ENCODE measurements at places on chromosomes 2 and 18. TPM values are rescaled to one million over a fixed set of nuclear protein-coding genes. Genes with fewer than 3 reads are reported as not detected.
A peak's percentile ranks its signal among the peaks of the same experiment; 100 is the strongest.

GRCh38 chr2:212913640-212914306, 237.6 kb downstream of the IKZF2 start:
- no peak for DNase-seq

GRCh38 chr2:197932374-197932773, 128.0 kb downstream of the PLCL1 start:
- no peak for DNase-seq

DNA sequence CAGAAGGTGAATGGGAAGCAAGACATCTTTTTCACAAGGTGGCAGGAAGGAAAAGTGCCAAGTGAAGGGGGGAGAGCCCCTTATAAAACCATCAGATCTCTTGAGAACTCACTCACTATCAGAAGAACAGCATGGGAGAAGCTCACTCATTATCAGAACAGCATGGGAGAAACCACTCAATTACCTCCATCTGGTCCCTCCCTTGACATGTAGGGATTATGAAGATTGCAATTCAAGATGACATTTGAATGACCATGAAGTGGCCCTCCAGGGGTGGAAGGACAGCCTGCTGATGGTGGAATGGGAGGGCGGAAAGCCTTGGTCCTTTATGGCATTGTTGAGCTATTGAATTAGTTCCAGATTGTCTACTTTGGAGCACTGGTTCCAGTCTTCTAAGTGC, 413.0 kb upstream of the MEX3C start:
- no peak for DNase-seq

GRCh38 chr2:147500229-147500628, 344.6 kb upstream of the ACVR2A start:
- no peak for DNase-seq

- no peak for DNase-seq
Measured at GRCh38 chr2:235131334-235132305, 179.8 kb downstream of the SH3BP4 start.

- DNase-seq = no peak
Measured at GRCh38 chr2:235917506-235917905, 250.7 kb downstream of the GBX2 start.

GRCh38 chr2:37026050-37026449, 58.1 kb downstream of the HEATR5B start:
- no peak for DNase-seq

- DNase-seq = no peak
Measured at GRCh38 chr2:193818801-193819499, 1624.2 kb upstream of the TMEFF2 start.

DNA sequence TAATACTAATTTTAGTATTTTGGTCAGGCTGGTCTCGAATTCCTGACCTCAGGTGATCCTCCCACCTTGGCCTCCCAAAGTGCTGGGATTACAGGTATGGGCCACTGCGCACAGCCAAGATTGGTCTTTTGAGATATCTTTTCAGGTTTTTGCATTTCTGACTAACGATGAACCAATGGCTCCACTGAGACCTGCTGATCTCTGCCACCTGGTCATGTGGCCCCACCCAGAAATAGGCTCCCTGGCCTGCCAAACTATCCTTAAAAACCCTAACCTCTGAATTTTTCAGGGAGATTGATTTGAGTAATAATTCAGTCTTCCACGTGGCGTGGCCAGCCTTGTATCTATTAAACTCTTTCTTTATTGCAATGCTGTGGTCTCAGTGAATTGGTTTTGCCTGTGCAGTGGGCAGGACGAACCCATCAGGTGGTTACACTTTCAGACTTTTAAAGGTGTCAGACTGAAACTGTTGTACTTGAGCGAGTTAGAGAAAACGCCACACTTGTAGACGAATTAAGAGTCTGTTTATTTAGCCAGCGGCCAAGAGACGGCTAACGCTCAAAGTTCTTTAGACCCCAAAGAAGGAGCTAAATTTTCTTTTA, 85.8 kb upstream of the MSH6 start:
- peak; percentile 55 for DNase-seq

DNA sequence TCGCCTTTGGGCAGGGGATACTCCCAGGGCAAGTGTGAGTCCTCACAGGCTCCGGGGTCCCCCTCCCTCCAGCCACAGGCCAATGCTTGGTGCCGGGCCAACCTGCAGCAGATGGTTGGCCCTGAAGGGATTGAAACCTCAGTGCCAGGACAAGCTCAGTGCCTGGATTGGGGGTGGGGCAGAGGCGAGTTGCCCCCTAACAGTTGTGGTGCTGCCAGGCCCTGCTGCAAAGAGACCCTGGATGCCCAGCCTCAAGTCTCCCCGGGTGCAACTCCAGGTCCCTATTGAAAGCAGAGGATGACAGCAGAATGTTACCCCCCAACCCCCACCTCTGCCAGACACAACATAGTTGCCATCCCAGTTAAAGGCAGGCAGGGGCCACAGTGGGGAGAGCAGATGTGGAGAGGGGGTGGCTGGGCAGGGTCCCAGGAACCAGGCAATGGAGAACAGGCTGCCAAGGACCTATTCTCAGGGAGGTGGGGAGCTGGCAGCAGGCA, 9.5 kb upstream of the RNF103 start:
- no peak for DNase-seq

DNA sequence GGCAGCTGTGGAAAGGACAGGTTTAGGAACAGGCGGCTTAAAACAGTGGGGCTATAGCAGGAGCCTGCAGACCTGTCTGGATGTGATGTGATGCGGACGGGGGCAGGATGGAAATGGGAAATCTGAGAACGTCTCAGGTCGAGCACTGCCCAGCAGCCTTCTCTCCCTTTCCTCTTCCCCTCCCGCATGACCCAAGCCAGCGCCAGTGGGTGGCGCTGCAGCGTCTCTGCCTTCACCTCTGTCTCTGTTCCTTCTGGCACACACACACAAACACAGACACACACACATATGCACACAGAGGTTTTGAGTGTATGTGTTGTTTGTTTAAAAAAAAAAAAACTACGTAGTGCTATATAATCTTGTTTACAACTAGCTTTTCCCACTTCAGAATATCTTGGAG, 82.0 kb upstream of the SLC66A3 start:
- no peak for DNase-seq

GRCh38 chr2:171432969-171433762, 624 bp downstream of the METTL8 start:
- DNase-seq = peak; percentile 62

DNA sequence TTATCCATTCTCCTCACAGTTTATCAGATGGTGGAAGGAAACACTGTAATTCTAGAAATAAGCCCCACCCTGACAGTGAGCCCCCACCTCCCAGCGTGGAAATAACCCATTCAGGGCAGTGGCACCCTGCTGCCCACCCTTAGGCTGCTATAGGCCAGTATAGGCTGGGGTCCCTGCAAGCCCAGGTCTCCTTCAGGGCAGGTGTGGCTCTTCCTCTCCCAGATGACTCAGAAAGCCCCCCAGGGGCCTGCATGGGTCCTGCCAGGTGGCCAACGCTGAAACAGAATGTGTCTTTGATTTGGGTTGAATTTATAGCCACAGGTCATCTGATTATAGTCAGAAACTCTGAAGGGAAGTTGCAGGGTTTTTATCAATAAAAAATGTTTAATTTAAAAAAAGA, 136.4 kb downstream of the SH3RF3 start:
- no peak for DNase-seq

DNA sequence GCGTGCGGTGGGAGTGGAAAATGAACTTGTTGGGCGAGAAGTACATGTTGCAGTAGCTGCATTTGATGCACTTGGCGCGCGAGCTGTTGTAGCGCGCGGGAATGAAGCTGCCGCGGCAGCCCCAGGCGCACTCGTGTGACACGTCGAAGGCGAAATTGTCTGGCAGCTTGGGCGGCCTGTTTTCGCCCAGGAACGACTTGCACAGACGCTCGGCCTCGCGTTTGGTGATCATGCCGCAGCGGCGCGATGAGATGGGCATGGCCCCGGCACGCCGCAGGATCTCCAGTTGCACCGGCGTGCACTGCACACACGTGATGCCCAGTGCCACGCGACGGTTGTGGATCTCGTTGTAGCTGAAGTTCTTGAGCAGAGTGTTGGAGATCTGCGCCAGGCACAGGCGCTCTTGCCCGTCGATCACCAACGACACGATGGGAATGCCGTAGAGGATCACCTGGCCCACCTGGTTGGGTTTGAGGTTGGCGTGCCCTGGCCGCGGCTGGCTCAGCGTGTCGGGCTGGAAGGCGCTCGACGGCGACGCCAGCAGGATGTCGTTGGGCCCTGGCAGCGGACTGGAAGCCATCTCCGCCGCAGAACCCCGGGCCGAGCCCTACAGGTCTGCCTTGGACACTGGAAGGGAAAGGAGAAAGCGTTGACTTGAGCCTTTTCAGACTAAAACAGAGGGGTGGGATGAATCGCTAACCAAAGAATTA, 2.7 kb downstream of the SKOR2 start:
- peak; percentile 18 for DNase-seq

DNA sequence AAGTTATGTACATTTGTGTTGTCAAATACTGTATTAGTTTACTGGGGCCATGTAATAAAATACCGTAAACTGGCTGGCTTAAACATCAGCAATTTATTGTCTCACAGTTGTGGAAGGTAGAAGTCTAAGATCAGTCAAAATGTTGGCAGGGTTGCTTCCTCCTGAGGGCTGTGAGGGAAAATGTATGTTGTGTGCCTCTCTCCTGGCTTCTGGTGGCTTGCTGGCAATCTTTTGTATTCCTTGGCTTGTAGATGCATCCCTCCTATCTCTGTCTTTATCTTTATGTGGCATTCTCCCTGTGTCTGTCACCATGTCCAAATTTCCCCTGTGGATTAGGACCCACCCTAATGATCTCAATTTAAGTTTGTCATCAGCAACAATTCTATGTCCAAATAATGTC, 37.0 kb upstream of the SLC30A6 start:
- no peak for DNase-seq

DNA sequence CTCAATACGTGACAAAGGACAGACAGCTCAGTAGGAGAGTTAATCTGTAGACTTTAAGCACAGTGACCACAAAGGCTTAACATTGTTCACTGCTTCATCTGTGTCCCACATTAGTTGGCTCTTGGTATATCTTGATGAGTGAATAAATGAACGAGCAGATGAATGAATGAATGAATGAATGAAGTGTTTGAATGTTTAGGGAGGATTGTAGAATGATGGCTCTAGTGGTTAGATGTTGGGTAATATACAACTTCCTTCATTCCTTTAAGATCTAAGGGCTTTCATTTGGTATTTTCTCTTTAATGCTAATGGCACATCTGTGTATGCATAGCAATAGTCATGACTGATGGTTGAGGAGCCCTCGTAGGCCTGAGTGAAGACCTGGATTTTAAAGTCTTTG, 40.5 kb downstream of the ZNF407 start:
- no peak for DNase-seq

GRCh38 chr2:68698567-68699377, 35.8 kb upstream of the ARHGAP25 start:
- DNase-seq = no peak

GRCh38 chr18:68969027-68969426, 171.1 kb downstream of the CCDC102B start:
- DNase-seq = no peak

GRCh38 chr2:144935736-144936135, 415.8 kb upstream of the ZEB2 start:
- DNase-seq = no peak

- DNase-seq = no peak
Measured at GRCh38 chr2:148794558-148794957, 80.5 kb upstream of the KIF5C start.

DNA sequence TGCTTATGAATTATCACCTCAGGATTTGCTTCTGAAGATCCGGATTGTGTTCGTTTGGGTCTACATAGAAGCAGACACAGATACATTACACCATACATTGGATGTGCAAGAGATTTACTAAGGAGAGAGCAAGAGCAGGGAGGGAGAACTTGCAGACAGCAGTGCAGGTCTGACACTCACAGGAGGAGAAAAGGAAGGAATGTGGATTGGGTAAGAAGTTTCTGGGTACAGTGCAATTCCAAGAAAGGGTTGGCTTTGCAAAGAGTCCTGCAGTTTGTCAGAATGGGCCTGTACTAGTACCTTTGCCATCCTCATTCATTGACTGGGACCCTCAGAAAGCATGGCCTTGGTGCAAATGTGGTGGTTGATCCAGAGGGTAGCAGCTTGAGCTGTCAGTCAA, 4.8 kb upstream of the THOC1 start:
- DNase-seq = no peak

GRCh38 chr2:223075301-223076270, 23.6 kb downstream of the KCNE4 start:
- DNase-seq = no peak

DNA sequence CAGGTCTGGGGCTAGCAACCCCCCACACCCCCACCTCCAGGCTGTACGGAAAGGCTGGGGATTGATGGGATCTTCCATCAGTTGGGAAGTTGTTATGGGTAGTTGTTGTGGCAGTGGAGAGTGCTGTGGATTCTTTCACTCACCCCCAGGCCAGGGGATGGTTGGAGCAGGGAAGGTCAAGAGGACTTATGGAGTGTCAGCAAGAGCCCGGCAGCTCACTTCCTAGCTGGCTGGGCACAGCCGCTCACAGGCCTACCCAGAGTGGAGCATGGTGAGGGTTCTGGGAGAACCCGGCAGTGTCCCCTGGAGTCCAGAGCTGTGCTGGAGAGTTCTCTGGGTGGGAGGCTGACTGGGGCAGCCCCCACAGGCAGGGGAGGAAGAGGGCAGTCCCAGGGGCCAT, 122.2 kb downstream of the MSH2 start:
- no peak for DNase-seq

DNA sequence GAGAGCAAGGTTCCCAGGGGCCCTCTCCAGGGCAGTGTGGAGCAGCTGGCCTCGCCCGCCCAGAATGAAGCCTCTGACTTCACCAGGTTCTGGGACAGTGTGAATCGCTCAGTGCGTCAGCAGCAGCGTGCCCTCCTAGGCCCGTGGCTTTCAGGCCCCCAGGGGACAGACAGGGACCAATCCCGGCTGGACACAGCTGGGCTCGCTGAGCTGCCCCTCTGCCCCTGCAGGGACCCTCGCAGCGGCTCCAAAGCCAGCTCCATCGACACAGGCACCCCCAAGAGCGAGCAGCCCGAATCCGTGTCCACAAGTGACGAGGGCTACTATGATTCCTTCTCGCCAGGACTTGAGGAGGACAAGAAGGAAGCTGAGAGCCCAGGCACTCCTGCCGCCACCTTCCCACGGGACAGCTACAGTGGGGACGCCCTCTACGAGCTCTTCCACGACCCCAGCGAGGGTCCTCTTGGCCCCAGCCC, 7.6 kb downstream of the AMER3 start:
- no peak for DNase-seq

The TSPYL6 gene
- not detected for total RNA-seq

The CNDP1 gene
- 0.57 TPM for total RNA-seq

The LPIN2 gene
- 31.0 TPM for total RNA-seq

The RNF152 gene
- 0.49 TPM for total RNA-seq

The C2orf81 gene
- 8.6 TPM for total RNA-seq

The TEX44 gene
- not detected for total RNA-seq

The ANTXR1 gene
- total RNA-seq = not detected

The EFHD1 gene
- total RNA-seq = not detected

The ATG4B gene
- 145 TPM for total RNA-seq

The SPC25 gene
- total RNA-seq = 0.22 TPM

The ATP6V1B1 gene
- total RNA-seq = not detected

The NEB gene
- total RNA-seq = 5.1 TPM

The RSAD2 gene
- 1.5 TPM for total RNA-seq

The IL37 gene
- not detected for total RNA-seq

The EGR4 gene
- 0.30 TPM for total RNA-seq

The SIX2 gene
- not detected for total RNA-seq

The PROM2 gene
- total RNA-seq = 0.85 TPM

The ORMDL1 gene
- total RNA-seq = 166 TPM

The GNAL gene
- total RNA-seq = 0.12 TPM

The RGPD4 gene
- not detected for total RNA-seq

The AFG3L2 gene
- 40.7 TPM for total RNA-seq

The AGXT gene
- total RNA-seq = not detected

The DNAJB2 gene
- total RNA-seq = 169 TPM

Measured in B cell (primary cell).